ENCODE measurements at places on chromosomes 1 and 21.

DNA sequence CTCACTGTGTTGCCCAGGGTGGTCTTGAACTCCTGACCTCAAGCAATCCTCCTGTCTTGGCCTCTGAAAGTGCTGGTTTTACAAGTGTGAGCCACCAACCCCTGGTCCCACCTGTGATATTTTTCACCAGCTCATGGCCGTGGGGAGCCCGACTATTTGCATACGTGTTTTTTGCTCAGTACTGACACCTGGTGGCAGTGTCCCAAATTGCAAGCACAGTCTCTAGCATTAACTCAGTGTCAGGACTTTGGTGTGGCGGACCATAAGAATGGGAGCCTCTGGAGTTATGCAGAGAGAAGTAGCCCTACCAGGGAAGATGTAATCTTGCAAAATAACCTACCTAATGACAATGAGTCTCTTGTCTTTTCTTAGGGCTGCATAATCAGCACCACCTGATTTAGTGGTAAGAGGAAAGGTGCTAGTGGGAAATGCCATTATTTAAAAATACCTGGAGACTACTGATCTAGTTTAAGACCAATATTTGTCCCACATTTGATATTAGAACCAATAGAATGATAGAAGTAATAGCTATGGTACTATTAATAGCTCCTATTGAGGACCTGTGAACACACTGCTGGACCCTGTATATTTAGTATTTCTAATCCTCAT is 305.4 kb downstream of the DISC1 start:
- peak; percentile 30 for DNase-seq

DNA sequence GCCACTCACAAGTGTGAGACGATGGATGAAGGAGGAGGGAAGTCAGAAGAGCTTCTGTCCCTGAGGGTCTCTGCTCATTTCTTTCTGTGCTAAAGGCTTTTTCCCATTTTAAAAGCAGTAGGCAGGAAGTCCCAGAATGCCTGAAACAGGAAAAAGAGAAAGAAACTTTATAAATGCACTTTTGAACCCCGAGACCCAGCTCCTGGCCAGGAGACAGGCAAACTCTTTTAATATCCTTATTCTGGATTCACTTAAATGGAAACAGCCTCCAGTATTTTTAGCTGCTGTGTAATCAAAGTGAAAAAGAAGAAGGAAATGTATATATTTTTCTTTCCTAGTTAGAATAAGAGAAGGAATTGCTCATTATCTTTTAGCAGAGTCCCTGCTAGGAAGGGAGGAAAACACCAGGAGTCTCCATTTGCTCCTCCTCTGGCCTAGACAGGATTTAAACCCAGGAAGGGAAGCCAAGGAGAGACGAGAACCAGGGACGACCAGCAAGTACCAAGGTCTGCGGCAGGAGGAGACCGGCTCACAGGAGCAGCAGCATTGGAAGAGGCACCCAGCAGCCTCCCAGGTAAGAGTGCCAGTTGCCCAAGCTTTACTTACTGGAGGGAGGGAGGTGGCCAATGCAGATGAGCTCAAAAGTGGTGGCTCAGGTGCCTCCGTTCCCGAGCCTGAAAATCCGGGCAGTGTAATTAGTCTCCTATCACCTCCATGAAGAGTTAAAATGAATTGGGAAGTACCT is at the start of gene TNN:
Gene TNN (plus strand): TSS at position 472 of the 745 bp plus-strand sequence. CDS start 9,586 bp downstream, outside the sequence.
- DNase-seq = no peak

DNA sequence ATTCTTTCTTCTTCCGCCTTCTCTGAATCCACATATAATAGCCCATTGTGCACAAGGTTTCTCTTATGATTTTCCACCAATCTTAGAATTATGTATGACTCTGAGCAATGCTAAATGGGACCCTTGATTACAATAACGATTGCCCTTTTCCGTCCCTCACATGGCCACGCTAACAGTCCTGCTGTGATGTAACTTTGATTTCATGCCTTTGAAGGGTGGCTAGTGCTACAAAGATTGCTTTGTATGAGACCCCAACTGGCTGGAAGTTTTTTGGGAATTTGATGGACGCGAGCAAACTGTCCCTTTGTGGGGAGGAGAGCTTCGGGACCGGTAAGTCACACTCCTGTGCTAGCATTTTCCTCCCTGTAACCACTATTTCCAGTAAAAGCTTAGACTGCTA is 45.3 kb downstream of the PGM1 start:
- DNase-seq = no peak

- no peak for DNase-seq
Measured at GRCh38 chr1:52238887-52239707, 97.2 kb downstream of the ZFYVE9 start.

- no peak for DNase-seq
Measured at GRCh38 chr21:44596068-44596725, 3.9 kb upstream of the KRTAP10-6 start.

DNA sequence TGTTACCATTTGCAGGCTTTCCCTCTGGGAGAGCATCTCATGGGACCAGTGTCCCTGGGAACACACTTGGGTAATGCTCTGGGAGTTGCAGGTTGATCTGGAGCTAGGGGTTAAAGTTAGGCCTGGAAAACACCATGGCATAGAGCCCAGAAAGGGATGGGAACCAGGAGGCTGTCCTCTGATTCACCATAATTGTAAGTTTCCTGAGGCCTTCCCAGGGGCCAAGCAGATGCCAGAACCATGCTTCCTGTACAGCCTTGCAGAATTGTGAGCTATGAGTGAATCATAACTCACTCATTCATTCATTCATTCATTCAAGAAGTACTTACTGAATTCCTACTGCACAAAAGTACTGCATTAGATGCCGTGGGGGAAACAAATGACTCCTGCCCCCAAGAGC is 50.0 kb downstream of the LACTBL1 start:
- DNase-seq = no peak

DNA sequence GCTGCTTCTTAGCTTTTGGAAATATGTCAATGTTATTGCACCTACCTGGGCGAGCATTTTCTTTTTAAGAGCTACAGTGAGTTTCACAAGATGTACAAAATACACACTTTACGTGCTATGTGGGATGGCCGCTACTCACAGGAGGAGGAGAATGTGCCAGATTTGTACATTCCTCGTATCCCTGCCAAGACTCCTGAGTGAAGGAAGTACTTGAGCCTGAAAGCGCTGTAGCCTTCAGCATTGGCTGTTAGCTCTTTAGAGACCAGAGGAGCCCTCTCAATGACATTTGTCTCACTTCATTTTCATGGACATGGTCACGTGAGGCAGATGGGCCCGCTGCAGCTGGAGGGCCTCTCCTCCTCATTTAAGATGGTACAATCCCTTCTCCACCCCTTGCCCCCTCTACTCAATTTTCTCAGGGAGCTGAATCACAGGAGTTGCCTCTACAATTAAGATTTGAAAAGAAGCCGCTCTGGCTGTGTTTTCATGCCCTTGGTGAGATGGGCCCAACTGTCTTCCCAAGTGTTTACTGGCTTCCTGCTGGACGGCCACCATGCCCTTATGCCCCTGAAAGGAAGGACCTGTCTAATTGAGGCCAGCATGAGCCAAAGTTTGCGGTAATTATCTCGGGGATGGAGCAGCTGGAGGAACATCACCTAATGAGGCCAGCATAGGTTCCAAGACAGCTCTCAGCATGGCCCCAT is 442.6 kb downstream of the PRDM2 start:
- no peak for DNase-seq

DNA sequence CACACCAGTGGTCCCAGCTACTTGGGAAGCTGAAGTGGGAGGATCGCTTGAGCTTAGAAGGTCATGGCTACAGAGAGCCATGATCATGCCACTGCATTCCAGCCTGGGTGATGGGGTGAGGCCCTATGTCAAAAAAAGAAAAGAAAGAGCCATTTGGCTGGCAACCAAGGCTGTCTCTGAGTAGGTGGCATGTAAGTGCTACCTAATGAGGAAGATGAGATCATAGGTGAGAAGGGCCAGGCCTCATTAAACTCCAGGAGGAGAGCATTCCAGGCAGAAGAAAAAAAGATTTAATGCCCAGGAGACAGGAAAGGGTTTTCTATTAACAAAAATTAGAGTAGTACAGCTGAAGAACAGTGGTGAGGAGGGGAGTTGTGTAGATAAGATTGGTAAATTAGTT is 103.4 kb upstream of the ZNF678 start:
- DNase-seq = no peak

DNA sequence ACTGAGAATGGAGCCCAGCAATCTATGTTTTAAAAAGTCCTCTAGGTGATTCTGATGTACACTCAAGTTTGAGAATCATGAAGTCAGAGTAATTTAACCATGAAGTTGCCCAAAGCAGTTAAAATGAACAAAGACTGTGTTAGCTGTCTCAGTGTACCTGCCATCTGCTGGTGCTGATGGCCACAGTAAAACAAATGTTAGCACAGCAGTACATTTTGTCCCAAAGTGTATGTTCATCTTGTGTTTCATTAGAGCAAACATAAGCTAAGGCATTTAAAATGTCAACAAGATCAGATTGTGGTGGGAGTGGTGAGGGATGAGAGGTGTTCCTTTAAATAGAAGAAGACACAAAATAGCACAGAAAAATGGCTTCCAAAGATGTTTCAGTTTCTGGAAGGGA is 31.1 kb downstream of the FYB2 start:
- DNase-seq = no peak

All from stimulated activated CD4-positive, alpha-beta T cell treated with anti-CD3 and anti-CD28 coated beads, Interleukin-12 subunit alpha, Interleukin-12 subunit beta, amount 100 ng/mL, for 4 hours (primary cell).